Activated naive CD8-positive, alpha-beta T cell treated with anti-CD3 and anti-CD28 coated beads, Interleukin-2, amount 10 ng/mL, durations not matched to agents 7 days and 5 days (primary cell): ENCODE measurements at places on chromosomes 11 and 22.

DNA sequence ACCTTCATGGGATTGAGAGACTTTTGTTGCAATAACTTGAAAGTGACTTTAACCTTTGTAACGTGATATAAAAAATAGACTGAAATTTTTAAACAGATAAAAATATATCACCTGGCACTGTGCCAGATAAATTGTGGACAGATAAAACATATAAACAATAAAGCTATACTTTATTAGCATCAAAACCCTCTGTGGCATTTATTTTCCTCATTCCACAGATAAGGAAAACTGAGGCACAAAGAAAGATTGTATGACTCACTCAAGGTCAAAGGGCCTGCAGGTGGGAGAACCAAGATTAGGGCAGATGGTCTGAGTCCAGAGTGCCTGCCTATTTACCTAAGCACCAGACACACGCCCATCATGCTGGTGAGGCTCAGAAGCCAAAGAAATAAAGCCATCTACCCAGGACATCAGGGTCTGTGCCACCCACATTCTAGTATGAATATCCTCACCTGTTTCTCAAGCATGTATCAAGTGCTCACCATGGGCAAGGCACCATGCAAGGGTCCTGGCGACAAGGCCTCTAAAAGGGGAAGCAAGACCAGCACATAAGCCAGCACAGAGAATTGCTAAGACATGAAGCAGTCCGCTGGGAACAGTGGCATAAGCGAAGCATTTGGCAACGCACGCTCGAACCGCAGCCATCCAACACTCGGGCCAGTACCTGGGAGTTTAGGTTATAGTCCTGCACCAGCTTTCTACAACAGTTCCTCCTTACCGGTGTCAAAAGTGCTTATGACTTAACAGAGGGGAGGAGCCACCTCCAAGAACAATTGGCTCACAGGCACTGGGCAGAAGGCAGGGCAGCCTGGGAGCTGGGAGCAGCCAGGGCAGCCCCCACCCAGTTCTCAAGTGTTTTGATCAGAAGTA is 17.6 kb downstream of the MYH9 start:
- DNase-seq, result no peak

GRCh38 chr11:27201454-27202302 is 161.1 kb downstream of the BBOX1 start:
- DNase-seq, result no peak

DNA sequence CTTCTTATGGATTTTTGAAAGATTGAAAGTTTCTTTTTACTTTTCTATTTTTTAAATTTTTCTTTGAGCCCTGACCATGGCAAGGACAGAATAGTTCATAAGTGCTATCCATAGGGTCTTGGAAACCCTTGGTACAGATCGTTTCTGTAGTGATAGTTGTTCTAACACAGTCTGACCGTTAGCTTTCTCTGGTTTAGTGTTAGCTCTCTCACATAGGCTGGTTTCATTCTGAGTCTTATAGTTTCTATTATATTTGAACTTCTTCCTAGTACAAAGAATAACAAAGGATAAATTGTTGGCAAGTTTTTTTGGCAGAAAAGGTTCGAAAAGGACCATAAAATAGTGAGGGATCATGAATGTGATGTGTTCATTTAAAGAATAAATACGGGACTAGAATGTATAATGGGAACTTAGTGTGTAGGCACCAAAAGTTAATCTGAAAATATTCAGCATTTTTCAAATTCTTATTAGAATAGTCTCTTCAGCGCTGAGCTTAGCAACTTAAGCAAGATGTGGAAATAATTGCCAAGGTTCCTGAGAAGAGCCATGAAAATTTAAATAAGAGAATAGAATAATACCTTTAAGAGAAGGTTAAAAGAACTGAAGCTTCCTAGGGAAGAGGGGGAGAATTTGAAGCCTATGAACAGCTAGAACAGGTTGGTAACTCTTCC is 24.1 kb downstream of the FDX1 start:
- DNase-seq, result no peak

DNA sequence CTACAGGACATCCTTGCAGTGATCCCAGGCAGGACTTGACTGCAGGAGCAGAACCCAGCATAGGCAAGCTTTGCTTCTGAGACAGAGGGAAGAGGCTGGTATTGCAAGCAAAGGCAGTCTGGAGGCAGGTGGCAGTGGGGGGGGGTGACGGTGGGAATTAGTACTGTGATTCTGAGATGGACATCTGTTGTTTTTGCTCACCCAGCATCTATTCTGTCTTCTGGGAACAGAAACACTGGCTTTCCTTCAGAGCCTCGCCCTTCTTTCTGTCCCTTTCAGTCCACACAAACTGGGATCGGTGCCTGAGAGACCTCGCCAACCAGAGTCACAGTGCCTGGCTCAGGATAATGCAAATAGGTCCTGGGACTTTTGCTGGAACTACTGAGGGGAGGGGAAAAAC is 31.2 kb upstream of the RASL10A start:
- no peak for DNase-seq

DNA sequence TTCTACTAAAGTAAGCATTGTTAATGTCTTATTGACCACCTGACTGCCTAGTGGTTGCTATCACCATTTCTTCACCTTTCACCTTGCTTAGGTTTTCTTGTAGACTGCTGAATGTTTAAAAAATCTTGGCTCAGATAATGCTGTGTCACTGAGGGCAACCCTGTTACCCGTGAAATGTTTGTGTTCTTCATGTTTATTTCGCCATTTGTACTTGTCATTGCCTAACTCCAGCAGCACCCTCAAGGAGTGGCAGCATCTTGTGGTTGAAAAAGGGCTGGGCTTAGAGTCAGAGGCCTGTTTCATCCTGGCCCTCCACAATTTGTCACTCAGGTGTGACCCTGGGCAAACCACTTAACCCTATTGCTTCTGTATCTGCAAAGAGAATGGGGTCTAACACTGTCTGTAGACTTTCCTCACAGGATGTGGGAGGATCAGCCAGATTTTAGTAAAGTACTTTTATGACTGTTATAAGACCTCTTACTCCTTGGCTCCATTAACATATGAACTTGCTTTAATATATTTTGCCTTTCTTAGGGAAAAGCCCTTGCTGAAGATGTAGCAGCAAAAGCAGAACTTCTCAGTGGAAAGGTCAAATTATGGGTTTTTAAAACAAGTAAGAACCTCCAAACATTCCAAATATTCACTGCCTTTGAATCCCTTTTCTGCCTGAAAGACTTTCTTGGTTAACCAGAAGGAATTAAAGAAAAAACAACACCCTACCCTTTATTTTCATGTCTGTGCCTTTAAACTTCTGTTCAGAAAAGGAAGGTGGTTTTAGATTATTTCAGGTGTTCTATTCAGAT is 154.5 kb upstream of the C11orf87 start:
- no peak for DNase-seq

DNA sequence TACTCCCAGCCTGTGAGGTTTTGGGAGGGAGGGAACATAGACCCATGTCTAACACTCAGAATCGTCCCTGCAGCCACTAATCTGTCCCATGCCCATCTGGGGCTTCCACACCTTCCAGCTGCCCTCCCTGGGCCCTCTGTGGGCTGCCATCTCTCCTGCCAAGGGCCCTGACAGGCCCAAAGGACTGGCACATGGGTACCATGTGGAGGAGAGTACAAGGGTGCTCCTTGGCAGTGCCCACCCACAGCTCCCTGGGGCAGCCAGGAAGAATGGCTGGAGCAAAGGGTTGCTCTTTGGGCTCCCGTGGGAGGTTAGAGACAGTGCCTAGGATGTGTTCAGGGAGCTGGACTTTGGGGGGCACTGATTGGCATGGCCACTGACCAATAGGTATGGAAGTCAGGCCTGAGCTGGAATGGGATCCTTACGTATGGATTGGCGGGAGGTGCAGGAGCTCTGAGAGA is 56.8 kb downstream of the CD82 start:
- DNase-seq, result peak; percentile 20

DNA sequence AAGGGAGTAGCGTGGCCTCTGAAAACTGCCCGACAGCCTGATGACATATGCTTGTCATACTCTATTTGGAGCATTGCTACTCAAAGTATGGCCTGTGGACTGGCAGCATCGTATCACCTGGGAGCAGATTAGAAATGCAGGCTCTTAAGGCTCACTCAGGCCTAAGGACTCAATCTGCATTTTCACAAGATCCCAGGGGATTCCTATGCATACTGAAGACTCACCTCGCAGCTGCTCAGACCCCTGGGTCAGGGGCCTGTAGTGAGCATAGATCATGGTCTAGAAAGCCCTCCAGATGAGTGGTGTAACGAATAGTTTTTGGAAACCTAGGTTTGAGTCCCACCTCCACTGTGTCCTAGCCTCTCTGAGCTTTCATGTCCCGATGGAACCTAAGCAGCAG is 126.3 kb downstream of the FEZ1 start:
- DNase-seq, result no peak

DNA sequence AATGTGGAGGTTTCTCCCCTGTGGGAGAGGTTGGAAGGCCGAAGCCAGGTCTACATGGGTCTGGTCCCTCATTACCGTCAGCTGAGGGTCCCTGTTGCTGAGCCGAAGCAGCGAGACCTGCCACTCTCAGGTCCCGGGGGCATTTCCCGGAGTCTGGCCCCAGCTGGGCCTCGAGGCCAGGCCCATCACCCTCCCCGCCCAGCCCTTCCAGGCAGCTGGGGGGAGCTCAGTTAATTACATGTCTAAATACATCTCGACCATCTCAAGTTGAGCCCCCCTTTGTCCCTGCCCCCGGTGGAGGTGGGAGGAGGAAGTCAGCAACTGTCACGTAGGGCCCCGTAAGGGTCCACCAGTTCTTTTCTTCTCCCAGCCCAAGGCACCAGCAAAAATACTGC is 3.6 kb downstream of the CDKN1C start:
- no peak for DNase-seq

DNA sequence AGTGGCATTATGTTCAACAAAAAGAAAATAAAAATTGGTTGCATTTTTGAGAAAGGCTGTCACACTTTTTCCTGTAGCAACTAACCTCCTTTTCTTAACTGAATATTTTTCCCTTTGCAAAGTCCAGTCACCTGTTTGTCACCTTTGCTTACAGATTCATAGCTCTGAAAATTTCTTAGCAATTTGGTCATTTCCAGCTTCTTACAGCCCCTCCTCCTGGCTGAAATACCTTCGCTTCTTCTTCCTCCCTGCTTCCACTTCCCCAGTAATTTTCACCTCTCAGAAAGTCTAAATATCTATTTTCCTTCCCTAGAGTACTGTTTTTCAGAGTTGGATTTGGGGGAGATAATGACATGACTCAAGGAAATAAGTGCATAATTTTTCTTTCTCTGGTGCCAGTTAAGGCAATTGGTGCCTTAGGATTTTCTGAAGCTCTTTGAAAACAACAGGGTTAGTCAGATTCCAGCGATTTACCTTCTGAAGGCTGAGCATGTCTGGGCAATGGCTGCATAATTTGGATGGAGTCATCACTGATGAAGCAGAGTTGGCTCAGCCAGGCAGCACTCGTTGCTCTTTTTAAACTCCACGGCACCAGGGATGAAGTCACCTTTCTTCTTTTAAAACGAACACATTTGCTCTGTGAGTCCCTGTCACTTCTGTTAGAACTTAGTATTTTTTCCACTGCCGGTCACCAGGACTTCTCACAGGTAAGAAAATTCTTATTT is 62.1 kb upstream of the AMOTL1 start:
- no peak for DNase-seq

DNA sequence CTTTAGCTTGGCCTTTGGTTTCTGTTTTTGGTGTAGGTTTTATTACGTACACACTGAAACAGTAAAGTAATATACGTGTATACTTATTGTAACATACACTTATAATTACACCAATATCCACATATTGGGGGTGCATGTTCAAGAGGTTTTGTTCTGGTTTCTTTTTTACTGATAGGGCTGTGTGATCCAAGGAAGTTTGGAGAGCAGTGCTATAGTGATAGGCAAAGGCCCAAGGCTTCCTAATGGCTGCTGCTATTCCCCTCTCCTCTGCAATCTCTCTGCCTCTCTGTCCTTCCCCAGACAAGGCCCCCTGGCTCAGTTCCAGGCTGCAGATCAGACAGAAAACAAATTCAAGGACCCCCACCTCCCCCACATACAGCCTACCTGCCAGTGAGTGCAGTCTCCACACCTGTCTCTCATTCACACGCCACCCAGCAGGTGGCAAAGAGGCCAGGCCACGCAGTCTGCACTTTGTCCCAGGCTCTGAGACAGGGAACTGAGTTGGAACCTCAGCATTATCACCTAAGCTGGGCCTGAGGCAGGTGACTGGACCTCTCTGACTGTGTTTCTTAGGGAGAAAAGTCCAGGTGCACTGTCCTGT is 15.1 kb downstream of the TMEM184B start:
- DNase-seq, result no peak

- no peak for DNase-seq
Measured at GRCh38 chr11:41309716-41310115, 149.7 kb downstream of the LRRC4C start.
